Brain (organoid and tissue), 16 donors: ENCODE measurements at places on chromosomes 1 and 21.

DNA sequence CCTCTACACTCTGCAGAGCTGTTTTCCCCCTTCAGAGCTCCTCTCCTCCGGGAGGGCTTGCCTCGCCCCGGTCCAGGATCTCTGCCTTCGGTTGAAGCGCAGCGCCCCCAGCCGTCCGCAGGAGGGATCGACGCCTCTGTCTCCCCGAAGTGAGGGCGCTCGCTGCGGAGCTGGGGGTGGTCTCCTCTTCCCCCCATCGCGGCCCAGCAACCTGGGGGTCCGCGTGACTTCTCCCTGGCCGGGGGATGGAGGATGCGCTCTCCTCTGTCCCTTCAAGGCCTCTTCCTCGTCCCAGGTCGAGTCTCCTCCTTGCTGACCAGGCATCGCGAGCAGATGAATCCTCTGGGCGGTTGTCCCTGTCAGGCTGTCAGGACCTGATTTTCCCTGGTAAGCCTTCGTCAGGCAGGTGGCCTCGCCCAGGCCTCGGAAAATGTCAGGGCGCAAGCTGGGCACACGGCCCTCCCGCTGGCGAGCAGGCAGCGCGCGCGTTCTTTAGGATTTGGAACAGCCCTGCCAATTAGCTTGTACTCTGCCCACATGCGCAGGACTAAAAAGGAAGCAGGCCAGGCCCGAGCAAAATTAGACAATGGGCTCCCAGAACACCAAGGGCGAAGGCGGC is 90.5 kb downstream of the EDEM3 start:
- peak; percentile 74 for DNase-seq

DNA sequence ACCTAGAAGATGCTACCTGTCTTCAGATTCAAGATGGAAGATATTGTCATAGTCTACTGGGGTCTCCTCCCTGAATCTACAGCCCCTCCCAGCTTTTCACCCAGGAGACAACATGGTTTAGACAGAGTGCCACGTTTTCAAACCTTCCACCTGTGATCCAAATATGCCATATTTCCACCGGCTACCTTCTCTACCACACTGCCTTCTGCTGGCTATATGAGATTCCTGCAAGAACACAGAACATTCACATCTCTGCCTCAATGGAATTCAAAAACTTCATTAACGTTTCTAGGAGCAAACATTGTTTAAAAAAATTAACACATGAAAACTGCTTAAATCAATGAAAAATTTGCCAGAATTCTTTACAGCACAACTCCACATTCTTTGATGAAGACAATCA is 12.9 kb upstream of the LELP1 start:
- no peak for DNase-seq

- no peak for DNase-seq
Observed at GRCh38 chr1:118985640-118986554, 2.2 kb downstream of the TBX15 start.

DNA sequence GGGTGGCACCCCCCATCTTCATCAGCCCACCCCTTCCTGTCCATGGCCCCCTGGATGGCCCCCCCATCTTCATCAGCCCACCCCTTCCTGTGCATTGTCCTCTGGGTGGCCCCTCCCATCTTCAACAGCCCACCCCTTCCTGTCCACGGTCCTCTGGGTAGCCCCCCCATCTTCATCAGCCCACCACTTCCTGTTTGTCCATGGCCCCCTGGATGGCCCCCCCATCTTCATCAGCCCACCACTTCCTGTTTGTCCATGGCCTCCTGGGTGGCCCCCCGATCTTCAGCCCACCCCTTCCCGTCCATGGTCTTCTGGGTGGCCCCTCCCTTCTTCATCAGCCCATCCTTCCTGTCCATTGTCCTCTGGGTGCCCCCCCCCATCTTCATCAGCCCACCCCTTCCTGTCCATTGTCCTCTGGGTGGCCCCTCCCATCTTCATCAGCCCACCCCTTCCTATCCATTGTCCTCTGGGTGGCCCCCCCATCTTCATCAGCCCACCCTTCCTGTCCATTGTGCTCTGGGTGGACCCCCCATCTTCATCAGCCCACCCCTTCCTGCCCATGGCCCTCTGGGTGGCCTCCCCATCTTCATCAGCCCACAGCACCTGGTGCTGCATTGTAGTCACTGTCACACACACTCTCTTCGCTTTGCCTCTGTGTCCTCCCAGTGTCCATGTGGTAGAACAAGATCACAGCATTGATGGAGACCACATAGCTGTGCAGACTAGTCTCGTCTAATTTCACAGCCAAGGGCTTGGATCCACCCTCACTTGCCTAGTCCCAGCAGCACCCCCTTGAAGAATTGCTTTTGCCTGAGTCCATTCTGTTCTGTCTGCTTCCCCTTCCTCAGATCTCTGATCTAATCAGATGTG is 95.9 kb downstream of the PCBP3 start:
- no peak for DNase-seq

- no peak for DNase-seq
Observed at GRCh38 chr1:40243351-40243750, 4.4 kb upstream of the TMCO2 start.

DNA sequence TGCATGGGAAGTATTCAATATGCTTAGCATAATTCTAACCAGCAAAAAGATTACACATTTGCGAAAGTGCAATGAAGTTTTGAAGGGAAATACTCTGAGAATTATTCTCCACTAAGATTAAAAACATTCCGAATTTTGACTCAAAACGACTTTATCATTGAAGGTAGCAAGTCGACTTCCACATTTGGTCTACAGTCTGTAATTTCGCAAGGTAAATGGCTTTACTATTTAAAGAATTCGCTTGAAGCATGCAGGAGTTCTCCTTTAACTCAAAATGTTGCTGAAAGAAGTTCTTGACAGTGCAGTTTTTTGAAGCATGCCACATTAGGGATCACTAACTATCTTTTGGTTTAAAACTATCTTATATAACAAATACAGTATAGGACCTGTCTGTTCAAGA is 161.0 kb upstream of the HP1BP3 start:
- DNase-seq = peak; percentile 29

GRCh38 chr1:224182057-224182865 is 779 bp upstream of the DEGS1 start:
- no peak for DNase-seq

DNA sequence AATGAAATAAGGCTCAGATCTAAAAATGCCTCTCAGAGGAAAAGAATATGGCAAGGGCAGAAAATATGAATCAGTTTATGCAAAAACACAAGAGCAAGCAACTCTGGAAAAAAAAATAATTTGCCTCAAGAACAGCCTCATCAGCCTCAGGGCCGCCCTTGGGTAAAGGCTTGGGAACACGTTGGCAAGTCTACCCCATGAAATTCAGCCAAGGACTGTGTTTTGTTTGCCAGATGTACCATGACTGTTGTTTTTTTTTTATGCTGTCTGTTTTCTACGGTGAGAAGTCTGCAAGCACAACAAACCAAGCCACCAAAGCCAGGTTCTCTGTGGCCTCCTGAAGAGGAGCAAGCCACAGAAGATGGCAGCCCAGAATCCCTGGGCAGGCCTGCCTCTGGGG is 18.0 kb downstream of the HHIPL2 start:
- DNase-seq = no peak

DNA sequence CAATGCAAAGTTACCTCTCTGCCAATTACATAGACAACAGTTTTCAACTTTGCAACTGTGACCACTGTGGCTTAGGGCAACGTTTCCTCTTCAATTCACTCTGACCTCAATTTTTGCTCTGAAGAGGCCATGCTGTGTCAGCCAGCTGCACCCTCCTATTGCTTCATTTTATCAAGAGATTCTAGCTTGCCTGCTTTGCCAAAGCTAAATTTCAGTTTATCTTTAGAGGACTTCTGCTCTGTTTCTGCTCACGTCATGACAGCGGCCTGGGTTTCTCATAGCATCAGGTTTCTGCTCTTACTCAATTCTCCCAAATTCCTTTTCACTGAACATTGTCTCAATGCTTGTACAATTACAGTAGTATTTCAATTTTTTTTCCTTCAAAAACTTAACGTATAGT is 154.6 kb downstream of the PLA2G4A start:
- DNase-seq = no peak

- DNase-seq = no peak
Observed at GRCh38 chr1:231702804-231703203, 76.2 kb downstream of the DISC1 start.

DNA sequence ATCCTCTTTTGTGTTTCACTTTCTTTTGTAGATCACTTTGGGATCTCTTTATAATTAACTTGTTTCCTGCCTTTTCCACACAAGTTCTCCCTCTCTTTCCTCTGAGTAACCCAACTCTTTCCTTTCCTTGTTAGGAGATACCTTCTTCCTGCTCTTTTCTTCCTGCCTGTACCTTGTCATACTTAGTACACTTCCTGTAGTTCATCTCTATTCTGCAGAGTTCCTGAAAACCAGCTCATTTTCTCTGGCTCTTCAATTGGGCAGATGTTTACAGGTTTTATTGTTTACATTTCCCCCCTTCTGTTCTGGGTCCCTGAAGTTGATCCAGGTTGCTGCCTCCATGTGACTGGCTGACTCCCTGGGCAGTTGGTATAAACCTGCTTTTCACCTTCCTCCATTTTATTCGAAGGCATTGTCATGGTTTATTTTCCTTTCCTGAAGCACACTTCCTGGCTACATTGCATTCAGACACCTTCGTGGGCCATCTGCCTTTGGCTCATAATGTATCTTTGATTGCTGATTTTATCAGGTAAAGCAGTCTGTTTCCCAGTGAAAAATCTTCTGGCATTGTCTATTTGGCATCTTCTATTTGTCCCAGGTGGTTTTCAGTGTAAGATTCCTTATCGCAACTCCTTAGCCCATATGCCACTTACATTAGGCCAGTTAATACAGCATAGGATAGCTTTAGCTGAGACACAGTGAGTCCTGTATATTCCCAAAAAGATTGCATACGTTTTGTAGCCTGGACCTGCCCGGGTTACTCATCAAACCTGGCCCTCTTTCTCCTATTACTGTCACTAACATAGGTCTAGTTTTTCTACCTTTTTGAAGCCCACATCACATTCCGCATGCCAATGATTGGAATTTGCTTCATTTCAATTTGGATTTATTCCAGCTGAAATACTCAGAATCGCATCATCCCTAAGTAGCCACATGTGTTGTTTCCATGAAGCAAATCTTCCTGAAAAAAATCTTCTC is 15.4 kb downstream of the CTH start:
- DNase-seq = no peak

DNA sequence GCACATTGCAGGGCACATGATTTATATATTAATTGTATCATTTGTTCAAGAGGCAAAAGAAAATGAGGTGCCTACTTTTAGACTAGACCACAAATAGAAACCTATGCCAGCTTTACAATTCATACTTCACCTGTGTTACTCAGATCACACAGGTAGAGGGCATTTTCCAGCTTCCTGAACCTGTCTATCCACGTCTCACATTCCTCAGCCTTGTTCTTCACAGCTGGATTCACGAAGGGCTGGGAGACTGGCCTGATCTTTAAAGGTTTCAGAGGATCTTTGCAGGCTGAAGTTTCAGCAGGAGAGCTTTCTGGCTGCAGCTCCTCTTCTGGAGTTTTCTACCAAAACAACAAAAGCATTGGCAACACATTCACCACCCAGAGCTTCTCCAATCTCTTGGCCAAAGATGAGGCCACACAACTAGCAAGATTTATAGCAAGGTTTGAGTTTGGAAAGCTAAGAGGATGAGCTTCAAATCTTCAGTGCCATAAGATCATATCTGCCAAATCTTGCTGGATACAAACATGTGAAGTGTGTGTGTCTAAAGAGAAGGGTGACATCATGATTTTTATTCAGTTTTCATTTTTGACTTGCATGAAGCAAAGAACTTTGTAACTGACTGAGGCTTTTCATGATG is 71.0 kb upstream of the CYP2J2 start:
- DNase-seq = no peak

DNA sequence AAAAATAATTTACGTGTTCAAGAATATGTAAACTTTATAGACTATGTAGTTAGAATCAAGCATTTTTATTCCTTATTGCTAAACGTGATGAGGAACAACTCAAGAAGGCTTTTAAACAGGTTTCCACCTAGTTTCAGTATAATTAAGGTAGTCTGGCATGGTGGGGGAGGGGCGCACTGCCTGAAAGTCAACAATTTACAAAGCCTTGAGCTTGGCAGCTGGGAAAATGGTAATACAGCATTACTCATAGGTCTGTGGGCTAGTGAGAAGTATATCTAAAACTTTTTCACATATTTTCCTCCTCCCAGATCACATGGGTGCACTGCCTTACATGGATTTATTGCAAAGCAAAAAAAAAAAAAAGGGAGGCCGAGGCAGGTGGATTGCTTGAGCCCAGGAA is 75.2 kb downstream of the EVI5 start:
- no peak for DNase-seq

DNA sequence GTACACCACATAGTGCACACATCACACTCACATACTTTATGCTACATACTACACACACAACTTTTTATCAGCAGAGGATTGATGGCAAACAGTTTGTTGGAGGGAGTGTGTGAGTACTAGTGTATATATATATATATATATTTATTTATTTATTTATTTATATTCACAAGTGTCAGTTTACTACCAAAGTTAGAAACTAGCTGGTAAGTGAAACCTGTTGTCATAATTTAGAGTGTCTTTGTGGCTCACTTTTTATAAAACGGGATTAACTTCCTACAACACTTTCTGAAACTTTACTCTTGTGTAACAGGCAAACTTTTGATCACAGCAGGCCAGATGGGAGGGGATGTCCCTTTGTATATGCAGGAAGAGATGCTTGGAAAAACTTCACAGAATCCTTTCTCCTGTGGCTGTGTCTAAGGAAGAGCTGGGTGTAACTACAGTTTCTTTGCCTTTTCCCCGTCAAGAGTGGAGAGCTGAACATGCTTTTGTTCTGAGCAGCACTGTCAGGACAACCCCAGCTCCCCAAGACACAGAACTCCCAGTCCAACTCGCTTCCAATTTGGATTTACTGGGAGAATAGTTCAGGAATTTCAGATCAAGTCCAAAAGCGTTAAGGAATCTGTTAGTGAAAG is 1.9 kb upstream of the SAMD13 start:
- peak; percentile 2 for DNase-seq

DNA sequence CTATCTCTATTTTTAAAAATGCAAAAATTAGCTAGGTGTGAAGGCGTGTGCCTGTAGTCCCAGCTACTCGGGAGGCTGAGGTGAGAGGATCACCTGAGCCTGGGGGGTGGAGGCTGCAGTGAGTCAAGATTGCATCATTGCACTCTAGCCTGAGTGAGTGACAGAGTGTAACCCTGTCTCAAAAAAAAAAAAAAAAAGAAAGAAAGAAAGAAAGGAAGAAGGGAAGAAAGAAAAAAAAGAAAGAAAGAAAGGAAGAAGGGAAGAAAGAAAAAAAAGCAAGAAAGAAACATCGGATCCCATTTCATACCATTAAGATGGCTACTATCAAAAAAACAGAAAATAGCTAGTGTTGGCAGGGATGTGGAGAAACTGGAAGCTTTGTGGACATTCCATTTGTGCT is 136.8 kb upstream of the WNT4 start:
- DNase-seq = no peak

- no peak for DNase-seq
Observed at GRCh38 chr1:202563818-202564217, 146.4 kb downstream of the SYT2 start.

DNA sequence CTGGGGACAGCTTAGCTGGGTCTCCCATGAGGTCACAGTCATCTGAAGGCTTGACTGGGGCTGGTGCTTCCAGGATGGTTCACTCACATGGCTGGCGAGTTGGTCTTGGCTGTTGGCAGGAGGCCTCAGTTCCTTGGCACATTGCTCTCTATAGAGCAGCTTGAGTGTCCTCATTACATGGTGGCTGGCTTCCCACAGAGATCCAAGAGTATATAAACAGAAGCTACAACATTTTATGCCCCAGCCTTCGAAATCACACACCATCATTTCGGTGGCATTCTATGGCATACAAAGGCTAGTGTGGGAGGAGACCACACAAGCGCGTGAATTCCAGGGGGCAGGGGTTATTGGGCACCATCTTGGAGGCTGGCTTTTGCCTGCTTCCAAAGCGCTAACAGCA is 63.0 kb downstream of the ALPL start:
- DNase-seq = no peak

- DNase-seq = no peak
Observed at GRCh38 chr1:221736714-221737113, 5.2 kb downstream of the DUSP10 start.
